ENCODE measurements at places on chromosomes 3 and 15.

DNA sequence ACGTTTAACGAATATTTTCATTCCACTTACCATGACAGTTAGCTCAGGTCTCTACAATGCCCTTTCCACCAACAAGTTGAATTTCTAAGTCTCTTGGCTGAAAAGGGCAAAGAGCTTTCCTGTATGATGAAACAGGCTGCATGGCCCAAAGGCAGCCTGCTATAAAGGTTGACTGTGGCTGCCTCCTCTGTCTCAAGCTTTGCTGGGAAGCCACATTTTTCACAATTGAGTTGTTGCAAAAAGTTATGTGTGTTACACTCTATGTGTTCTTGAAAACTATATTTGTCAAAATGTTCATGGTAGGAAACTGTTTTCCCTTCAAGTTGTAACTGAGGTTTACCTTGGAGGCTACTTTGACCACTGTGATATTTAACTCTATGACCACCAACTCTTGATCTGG is 49.5 kb downstream of the DZIP1L start:
- no peak for DNase-seq

DNA sequence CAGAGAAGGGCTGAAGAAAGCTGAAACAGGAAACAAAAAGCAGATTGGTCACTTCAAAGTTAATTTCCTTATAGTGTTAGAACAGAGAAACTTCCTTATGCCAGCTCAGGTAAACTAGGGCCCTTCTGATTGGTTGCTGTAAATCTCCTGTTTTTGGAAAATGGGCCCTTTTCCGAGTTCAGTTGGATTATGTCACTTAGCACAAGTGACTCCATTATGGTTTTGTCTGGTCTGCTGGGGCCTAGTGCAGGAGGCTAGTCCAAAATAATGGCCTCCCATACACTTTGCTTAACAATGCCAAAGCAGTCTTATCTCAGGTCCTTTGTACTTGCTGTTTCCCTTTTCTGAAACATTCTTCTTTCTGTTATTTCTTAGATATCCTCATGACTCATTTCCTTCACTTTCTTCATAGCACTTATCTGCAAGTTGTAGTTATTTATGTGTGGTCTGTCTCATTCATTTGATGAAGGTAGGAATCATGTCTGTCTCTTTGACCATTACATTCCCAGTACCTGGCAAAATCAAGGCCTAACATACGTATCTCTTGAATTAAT is 7.7 kb upstream of the DCP1A start:
- DNase-seq, result no peak

- DNase-seq, result no peak
Observed at GRCh38 chr3:20574746-20575145, 388.7 kb upstream of the SGO1 start.

DNA sequence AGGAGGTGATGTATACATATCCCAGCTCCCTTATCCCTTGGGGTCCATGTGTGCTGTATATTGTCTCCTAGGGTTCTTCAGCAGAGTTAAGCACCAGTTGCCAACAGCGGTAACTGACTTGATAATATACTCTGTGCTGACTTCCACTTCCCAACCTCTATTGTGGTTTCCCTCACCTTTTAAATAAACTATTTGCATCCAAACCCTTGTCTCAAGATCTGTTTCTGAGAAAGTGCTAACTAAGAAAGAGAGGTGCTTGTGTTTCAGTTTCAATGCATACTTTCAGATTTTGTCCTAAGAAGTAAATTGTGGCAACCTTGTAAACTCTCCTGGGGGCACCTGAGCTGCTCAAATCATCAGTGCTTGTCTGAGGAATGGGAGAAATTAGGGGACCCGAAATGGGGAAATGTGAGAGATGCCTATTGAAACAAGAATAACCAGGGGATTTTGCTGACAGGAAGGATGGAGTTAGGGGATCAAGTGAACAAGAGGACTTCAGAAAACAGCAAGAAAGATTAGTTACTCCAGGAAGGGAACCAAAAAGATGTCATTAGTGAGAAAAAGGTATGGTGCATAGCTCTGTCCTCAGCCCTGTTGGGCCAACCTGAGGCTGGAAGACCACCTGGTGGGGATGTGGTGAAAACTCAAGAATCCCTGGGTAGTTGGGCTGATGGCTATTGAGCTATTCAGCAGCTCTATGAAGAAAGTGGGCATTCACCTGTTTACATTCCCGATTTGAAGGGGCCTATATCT is 50.9 kb upstream of the MRPL3 start:
- no peak for DNase-seq

DNA sequence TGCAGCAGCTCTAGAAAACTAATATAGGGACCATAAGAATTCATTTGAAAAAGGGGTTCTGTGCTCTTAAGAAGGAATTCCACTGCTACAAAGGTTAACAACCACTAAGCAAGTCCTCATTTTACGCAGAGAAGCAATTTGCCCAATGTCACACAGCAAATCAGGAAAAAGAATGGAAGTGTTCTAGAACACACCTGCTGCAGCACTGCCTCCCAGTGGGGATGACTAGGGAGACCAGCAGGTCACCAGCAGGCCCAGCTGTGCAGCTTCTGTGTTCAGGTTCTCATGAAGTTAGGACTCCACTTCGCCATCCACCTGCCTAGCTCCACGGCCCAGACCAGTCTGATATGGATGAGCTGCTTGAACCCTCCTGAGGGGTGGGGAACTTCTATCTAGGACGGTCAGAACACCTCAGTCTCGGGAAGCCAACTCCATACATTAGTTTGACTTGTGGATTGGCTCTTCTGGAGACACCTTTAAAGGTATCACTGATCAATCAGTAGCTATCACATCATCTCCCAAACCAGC is 18.6 kb downstream of the POMGNT2 start:
- DNase-seq, result no peak

- no peak for DNase-seq
Observed at GRCh38 chr3:187040516-187041361, 98.6 kb downstream of the RPL39L start.

DNA sequence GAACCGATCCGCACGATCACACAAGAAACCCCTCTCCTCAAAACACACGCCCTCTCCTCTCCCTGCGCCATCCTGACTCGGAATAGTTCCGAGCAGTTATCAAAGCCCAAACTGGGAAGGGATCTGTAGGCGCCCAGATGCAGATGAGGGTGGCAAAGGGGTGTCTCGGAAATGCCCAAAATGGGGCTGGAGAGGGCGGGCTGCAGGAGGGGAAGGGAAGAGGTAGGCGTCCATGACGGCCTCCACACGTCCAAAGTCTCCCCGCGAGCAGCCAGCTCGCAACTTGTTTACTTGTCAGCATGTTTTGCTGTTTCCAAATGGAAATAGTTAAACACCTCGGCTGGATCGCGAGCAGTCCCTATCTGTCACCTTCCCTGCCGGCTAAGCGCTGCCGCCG is 1.5 kb downstream of the NTRK3 start:
- no peak for DNase-seq

- DNase-seq, result no peak
Observed at GRCh38 chr15:51759557-51760070, 8.2 kb downstream of the TMOD2 start.

- DNase-seq, result peak; percentile 63
Observed at GRCh38 chr3:45915518-45916231, 27.6 kb upstream of the CXCR6 start.

GRCh38 chr3:61812517-61812916 is 251.1 kb downstream of the PTPRG start:
- DNase-seq, result no peak

GRCh38 chr3:31439890-31440750 is 92.6 kb upstream of the STT3B start:
- DNase-seq, result no peak
